Neural crest cell (in vitro differentiated cells): ENCODE measurements at places on chromosomes 12 and 14.
A peak's percentile ranks its signal among the peaks of the same experiment; 100 is the strongest.

DNA sequence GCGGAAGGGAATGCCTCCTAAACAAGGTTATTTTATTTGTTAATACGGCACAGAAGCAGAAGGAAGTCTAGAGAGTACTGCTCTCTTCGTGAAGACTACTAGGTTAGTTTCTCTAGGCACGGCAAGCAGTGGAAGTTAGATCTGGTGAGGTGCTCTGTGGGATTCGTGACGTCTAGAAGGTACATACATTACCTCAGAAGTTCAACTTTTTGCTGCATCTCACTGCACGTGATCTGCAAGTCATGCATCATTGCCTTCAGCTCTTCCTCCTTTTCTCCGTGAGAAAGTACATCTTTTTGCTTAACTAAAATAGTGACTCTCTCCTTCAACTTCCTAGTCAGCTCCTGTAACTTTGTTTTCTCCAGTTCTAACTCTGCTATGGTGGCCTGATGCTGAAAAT lies 74.7 kb downstream of the NIN start:
- no peak for DNase-seq

- no peak for DNase-seq
These were observed 49.1 kb upstream of the KCNH3 start for GRCh38 chr12:49489720-49490119.

DNA sequence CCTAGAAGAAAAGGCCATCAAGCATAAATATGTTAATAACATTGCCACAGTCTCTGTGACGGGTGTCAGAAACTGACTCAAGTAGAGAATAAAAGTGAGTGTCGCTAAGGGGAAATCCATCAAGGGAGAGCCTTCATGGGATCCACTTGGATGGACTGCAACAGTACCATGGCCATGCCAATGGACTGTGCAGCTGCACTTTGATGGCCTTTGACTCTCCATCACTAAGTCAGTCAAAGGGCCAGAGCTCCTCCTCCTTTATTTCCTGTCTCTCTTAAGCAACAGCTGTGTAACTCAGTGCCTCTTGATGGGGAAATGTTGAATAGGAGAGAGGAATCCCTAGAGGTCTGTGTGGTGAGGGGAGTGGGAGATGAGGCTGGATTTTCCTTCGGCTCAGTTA lies 335.2 kb downstream of the BMP4 start:
- no peak for DNase-seq

GRCh38 chr12:95291501-95291900 lies 73.9 kb downstream of the VEZT start:
- no peak for DNase-seq

GRCh38 chr12:33825986-33826602 lies 196.2 kb upstream of the ALG10 start:
- DNase-seq: no peak

DNA sequence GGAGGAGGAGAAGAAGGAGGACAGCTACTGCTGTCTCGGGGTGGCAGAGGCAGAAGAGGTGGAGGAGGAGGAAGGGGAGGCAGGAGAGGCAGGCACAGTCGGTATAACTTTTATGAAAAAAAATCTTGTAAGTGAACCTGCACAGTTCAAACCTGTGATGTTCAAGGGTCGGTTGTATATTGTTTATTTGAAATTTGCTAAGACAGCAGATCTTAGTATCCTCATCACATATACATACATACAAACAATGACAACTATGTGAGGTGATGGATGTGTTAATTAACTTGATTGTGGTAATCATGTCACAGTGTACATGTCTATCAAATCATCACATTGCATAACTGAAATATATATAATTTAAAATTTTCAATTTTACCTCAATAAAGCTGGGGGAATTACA lies 19.0 kb downstream of the ACTN1 start:
- no peak for DNase-seq

GRCh38 chr14:105356927-105357326 lies 41.4 kb upstream of the TEX22 start:
- DNase-seq: no peak

GRCh38 chr12:72041811-72042210 lies 103.2 kb downstream of the TPH2 start:
- DNase-seq: no peak

GRCh38 chr12:94615260-94616181 lies 34.8 kb downstream of the TMCC3 start:
- no peak for DNase-seq

GRCh38 chr12:113874999-113875561 lies 91.0 kb downstream of the RBM19 start:
- DNase-seq: no peak

DNA sequence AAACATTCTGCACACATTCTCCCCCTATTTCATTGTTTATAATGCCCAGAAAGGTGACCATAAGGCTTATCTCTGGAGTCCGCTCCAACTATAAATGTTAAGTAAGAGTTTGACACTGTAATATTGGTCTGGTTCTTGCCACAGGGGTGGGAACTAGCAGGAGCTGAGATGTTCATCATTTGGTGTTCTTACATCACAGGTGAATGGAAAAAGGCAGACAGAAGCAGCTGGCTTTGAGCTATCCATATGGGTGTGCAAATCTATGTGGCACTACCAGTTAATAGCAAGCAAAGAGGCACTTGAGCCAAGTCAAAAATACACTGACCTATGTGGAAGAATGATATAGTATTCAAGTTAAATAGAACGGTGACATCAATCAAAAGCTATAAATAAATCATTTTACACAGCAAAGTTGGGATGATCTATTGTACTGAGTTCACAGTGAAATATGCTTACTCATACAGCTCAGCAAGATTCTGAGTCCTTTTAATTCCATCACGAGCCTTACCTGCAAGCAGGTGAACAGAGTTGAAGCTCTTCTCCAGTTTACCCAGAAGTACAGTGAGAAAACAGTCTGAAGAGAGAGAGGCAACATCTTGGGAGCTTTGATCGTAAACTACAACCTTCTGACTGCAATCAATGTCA lies 43.2 kb downstream of the DUSP16 start:
- DNase-seq: no peak

DNA sequence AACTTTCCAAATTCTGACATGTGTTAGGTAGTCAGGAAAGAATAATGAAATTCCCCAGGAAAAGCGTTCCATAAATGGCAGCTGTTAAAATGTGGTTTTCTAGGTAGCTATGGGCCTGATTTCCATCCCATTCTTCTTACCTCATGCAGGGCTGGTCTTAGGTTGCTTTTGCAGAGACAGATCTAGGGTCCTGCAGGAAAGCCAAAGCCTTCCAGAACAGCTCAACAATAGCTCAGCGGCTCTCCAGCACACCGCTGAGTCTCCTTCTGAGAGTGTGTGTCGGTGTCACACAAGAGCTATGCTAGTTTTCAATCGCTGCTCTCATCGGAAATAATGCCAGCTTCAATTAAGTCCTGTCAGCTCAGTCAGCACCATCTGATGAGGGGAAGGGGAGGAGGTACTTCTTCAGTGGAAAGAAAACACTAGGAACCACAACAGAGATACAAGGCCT lies 106.7 kb downstream of the TMEM30B start:
- no peak for DNase-seq

DNA sequence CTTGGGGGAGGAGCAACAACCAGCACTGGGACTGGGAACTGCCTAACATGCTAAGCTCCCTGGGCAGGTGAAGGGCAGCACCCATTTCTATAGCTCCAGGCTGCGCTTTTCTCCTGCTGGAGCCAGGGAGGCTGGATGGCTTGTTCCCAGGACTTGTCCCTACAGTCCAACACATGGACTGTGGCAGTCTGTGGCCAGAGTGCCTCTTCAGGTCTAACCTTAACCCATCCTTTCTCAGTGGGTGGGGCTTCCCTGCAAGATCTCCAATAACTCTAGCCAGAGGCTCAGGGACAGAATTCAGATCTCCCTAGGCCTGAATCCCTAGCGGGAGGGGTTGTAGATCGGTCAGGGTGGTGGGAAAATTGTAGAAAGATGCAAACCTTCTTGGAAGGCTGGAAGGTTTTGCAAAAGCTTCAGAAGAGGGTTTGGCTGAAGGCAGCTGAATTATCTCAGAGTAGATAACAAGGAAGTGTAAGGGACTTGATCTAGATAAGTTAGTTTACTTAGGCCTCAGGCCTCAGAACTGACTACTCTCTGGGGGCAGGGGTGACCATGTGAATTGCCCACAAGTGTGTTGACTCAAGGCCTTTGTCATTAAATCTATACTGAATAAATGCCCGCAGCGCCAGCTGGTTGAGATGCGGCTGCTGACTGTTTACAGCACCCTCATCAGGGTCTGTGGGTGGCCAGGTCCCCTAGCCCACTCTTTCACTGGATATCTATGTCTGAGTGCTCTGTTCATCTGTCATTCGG lies 60.7 kb downstream of the SSPN start:
- DNase-seq: no peak

- DNase-seq: no peak
These were observed 220.9 kb downstream of the FOXG1 start for GRCh38 chr14:28987516-28987915.

GRCh38 chr12:56425193-56425592 lies 24.0 kb downstream of the TIMELESS start:
- DNase-seq: no peak

DNA sequence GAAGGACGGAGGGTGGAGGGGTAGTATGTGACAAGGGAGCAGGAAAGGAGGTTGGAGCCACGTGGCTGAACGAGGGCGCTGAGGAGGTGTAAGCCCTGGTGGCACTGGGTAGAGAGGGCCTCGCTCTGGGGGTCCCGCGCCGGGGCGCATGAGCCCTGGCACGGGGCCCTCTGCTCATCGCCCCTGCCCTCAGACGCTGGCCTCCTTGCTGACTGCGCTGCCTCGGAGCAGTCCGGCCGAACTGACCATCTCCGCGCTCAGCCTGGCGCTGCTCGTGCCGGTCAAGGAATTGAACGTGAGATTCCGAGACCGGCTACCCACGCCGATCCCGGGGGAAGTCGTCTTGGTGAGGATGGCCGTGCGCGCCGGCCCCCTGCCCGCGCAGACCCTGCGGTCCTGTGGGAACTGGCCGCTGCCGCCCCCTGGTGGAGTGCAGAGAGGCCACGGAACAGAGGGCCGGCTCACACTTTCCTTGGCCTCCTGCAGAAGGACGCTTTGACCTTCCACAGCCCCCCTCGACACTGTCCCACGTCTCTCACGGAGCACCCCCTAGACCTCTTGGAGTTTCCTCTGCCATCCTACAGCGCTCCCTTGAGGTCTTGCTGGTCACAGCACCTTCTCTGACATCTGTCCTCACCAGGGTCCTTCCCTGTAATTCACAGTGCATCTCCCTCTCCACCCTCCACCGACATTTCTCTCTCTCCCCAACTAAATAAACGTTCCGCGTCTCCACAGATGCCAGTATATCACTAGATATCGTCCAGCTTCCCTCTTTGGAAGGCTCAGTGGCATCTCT lies 10.5 kb downstream of the ARHGEF25 start:
- DNase-seq: peak; percentile 81

- DNase-seq: no peak
These were observed 113.6 kb downstream of the NUAK1 start for GRCh38 chr12:106025129-106025528.
